ENCODE measurements at places on chromosomes 12 and 14.
A peak's percentile ranks its signal among the peaks of the same experiment; 100 is the strongest.

GRCh38 chr14:50402965-50403364, 6.3 kb upstream of the CDKL1 start:
- DNase-seq, result no peak

DNA sequence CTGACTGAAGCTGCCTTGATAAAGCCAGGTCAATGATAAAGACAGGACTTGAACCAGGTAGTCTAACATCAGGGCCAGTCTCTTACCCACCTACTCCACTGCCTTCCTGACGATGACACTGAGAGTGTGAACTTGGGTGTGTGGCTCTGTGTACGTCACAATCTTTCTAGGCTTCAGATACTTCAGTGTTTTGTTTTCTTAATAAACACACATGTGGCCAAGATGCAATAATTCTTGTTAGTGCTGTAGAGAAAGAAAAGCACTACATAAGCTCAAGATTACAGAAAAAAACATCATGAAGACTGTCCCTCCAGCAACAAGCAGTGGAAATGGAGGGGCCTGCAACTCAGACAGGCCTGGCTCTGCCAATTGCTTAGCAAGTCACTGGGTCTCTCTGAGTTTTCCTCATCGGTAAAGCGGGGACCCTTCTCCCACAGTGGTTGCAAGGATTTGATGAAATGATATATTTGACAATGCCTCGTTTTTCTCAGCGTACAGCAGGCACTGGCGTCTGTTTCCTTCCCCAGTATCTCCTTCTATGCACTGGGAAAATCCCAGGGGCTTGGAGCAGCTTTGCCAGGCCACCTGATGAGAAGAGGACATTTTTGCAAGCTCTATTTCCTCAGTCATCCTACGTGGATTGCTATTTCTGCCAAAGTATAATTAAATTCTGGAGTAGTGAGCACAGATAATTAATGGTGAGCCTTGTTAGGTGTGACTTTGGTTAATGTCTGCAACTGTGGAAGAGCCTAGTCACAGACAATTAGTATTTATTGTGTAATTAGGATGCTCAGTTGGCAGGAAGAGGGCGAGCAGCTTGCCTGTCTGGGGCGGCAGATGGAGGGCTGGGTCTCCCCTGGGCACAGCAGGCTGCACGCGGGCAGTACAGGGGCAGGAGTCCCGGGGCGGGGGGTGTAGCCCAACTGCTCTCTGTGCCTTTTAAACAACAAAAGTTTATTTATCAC, 55.8 kb upstream of the CHGA start:
- no peak for DNase-seq

DNA sequence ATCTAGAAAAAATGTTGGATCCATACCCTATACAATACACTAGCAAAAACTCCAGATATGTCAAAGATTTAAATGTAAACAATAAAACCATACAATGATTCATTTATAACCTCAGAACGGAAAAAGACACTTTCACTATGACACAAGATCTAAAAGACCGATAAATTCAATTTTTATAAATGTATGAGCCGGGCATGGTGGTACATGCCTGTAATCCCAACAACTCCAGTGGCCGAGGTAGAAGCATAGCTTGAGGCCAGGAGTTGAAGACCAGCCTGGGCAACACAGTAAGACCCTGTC, 2.5 kb upstream of the SOS2 start:
- DNase-seq, result no peak

GRCh38 chr12:130830246-130830551, 8.9 kb downstream of the STX2 start:
- DNase-seq, result no peak

DNA sequence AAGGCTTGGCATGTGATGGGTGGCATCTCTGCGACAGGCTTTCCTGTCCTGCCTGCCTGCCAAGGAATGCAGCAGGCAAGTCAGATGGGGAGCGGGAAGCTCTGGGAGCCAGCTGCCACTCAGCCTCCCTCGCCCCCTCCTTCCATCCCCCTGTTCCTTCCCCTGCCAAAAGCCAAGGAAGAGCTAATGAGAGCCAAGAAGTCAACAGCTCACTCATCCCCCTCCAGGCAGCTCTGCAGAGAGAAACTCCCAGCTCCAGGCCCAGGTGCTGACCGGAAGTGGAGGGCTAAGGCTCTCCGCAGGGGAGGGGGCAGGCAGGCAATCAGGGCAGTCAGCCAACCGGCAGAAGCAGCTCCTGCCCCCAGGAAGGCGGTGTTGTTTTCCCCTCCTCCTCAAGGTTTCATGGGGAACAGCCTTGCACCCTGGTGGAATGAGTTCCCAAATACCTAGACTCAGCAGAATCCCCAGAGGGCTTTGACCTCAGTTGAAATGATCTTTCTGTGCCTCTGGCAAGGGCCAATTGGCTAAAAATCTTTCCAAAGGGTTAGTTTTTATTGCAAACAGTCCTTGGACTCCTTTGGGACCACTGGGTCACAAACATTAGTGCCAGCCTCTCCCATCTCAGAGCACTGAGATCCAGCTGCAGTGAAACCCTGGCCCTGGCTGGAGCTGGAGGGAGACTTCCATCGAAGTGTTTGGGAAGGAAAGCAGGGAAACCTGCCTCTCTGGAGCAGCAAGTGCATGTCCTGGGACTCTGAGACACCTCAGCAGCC, 349.1 kb downstream of the DPF3 start:
- DNase-seq, result no peak

DNA sequence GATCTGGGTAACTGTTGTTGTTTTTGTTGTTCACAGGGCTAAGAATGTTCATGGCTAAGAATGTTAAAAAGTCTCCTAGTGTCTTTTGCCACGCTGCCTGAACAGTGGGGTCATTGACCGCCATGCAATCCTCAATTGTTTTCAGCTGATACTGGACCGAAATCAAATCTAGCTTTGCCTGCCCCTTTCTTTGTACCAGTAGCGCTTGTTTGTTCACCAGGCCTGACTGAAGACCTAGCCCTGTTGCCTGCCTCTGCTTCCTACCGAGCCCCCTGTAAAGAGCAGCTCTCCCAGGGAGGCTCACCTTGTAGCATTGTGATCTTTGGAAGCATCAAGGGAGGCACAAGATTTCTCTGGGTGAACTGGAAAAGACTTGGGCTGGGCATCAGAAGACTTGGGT, 6.7 kb downstream of the PSEN1 start:
- no peak for DNase-seq

GRCh38 chr12:16100206-16100605, 177.3 kb downstream of the SLC15A5 start:
- no peak for DNase-seq

- no peak for DNase-seq
Measured at GRCh38 chr14:22837750-22838538, 1.6 kb downstream of the MMP14 start.

DNA sequence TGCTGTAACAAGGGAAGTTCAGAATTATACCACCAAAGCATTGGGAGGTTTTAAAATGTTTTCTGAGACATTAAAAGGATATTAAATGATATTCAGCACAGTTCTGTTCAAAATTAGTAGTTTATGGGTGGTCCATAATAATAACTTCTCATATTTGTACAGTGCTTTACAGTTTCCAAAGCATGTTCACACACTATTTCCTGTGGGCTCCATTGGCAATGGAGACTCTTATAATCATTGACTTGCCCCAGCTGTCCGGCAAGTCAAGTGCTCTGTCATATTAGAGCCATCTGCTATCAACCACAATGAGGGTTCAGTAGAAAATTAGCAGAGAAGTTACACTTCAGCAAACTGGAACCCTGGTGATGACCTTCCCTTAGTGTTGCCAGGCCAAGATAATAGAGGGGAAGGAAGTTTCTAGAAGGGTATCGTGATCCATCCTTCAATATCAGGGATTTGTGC, 526.6 kb upstream of the CCDC196 start:
- no peak for DNase-seq

DNA sequence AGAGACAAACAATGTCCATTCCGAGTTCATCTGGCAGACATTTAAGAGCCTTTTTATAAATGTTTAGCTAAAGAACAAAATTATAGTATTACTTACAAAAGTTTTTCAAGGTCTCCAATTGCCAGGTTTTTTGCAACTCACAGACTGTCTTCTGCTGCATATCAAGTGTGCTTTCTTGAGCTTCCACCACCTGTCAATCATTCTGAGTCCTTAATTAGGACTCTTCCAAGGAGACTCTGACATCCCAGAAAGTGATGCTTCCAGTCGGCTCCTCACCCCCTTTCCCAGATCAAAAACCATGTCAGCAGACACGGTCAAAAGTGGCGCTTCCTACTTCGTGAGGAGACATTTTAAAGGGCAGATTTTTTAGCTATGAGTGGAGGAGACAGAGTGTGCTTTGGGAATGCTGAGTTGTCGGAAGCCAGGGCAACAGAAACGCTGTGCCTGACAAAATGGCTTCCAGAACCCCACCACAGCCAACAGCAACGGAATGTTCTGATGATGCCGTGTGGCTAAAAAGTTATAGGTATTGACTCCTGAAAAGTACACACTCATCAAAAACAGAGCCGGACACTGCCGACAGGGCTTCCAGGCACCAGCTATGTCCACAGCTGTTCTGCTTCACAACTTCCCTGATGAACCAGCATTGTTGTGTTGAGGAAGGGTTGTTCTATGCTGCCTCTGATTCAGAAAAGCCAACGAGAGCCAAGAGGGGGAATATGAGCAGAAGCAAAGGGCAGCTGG, 116.1 kb upstream of the SLC35F4 start:
- DNase-seq, result no peak

DNA sequence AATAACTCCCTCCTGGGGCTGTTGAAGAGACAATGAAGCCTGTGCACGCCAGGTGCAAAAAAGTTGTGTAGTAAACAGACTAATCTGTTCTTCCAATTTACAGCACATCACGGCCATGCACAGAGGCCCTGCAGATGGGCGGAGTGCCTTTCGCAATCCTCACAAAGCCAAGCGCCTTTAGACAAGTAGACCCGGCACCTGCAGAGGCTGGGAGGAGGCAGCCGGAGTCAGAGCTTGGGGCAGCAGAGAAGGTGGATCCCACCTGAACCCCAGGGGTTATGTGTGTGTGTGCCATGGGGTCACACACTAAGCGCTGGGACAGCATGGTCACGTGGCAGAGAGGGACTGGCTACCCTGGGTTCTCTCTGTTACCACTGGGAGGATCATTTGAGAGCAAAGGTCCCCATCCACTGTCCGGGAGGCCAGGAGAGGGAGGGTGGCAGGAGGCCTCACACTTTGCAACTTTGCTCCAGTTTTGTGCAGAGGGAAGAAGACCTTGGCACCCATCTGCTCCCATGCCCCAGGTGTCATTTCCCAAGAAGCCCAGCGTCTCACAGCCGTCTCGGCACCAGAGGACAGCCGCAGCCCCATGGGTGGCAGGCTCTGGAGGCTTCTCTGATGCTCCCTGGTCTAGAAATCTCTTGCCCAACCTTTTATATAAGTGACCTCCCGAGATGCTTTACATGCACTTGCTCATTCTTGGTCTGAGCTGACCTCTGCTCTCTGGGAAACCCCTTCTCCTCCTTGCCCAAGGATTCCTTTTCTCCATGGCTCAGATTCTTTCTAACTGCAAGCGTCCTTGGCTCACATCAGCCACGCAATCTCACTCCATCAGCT, 80.0 kb upstream of the DICER1 start:
- no peak for DNase-seq

DNA sequence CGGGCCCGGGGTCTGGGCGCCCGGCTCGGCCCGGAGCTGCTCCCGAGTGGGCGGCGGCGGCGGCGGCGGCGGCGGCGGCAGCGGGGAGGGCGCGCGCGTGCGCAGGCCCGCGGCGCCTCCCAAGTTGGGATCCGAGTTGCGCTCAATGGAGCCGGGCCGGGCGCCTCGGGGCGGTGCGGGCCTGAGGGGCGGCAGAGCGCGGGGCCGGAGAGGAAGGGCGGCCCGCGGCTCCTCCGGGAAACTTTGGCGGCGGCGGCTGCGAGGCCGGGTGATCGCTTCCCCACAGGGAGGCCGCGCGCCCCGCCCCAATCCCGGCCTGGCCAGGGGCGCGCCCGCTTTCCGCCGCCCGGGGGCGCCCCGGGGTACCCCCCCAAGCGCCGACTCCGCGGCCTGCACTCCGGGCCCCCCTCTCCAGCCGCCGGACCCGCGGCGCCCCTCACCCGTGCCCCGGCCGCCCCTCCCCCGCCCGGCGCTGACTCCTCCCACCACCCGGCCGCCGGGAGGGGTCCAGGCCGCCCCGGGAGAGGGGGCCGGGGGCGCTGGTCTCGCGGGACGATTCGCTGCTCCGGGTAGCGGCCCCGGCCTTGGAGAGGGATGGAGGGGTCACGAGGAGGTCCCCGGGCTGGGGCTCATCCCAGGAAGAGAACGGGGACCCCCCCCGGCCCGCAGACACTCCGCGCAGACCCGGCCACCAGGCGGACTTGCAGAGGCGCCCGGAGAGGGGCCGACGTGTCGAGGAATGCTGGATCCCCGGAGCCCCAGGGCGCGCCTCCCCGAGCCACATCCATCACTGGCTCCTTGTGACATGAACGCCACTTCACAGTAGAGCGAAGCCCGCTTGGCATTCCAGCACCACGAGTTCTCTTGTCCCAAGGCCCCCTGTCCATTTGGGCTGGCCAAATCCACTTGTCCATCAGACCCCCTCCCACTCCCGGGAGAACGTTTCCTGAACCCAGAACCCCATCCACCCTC, at the start of gene RILPL1:
TSS of gene RILPL1 (minus strand) at position 48 of the 972 bp plus-strand sequence. CDS start 237 bp downstream, outside the sequence.
- peak; percentile 39 for DNase-seq

DNA sequence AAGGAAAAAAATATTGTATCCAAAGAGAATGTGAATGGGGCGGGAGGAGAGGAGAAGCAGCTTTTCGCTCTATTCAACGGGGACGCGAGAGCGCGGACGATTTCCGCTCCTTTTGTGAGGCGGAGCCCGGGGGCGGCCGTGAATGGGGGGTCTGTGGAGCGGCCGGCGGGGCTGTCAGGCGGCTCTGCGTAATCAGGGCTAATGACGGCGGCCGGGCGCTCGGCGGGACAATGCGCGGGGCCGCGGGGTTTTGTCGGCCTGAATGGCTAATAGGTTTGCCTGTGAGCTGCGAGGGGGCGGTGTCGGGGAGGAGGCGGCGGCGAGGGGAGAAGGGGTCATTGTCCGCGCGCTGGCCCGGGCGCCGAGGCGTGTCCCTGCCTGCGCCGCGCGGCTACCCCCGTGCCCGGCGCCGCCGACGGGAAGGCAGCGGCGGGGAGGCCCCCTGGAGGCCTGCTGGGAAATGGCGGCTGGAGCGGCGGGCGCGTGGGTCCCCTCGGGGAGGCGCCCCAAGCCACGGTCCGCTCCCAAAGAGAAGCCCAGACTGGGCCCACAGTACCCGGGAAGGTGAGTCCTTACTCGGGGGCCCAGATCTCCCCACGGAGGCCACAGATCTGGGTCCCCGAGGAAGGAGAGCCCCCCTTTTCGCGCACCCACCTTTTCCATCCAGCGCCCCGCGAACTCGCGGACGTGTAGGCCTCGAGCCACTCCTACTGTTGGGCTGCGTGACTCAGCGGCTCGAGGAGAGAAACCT, 6.0 kb downstream of the SIX6 start:
- no peak for DNase-seq

DNA sequence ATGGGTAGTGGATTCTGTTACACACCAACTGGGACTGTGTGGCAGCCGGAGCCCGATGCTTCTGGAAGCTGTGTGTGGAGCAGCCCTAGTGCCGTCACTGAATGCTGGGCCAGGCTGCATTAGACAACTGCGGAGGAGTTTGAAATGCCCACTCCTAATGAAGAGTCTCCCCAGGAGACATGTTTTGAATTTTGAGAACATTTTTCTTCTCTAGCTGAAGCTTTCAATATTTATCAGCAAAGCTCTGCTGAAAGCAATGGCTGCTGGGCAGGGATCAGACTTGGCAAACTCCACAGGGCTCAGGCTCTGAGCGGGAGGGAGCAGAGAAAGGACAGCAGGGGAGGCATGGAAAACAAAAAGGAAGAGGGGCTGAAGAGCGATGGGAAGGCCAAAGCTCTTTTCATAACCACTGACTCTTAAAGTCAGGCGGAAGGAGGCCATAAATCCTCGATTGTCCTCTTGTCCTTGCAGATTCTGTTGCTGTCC, 189.1 kb downstream of the MON2 start:
- DNase-seq, result no peak

GRCh38 chr12:105349138-105349537, 18.6 kb downstream of the C12orf75 start:
- no peak for DNase-seq
